ENCODE measurements at places on chromosomes 12 and 14.

DNA sequence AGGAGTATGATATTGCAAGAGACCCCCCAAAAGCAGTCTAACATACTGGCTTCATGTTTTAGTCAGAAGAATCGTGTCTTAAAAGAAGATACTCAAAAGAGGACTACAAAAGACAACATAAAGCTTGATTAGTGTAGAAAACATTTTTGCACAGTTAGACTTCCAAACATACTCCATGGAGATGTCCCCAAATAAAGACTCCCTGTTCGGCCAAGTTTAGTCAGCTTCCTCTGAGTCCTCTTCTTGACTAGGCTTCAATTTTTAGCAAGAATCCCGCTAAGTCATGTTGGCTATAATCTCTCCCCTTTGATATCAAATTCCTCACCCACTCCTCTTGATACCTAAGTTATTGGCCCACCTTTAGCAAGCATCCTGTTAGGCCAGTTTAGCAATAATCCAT, 298.0 kb downstream of the RMST start:
- no peak for DNase-seq

- DNase-seq = no peak
Observed at GRCh38 chr14:38824706-38825105, 278.3 kb downstream of the SEC23A start.

DNA sequence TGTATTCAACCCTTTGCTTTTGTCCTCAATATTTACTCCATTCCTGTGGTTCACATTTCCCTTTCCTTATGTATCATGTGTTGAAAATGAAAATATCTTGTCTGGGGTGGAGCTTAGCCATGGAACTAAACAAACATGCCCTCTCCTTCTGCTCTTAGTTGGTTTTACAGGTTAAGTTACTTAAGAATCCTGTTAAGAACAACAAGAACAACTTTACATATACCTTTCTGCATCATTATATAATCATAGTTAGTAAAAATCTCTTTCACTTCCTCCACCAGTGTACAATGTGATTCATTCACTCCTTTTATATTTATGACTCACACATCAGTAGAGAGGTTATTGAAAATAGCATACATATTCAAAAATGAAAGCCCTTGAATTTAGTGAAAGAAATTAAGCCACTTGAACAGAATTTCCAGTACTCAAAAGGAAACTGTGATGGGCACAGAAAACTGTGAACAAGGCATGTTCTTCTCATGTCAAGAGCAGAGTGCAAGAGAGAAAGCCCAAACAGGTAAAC, 307.7 kb downstream of the CCDC91 start:
- no peak for DNase-seq

GRCh38 chr12:122860854-122861586, 25.8 kb downstream of the HIP1R start:
- DNase-seq = no peak

DNA sequence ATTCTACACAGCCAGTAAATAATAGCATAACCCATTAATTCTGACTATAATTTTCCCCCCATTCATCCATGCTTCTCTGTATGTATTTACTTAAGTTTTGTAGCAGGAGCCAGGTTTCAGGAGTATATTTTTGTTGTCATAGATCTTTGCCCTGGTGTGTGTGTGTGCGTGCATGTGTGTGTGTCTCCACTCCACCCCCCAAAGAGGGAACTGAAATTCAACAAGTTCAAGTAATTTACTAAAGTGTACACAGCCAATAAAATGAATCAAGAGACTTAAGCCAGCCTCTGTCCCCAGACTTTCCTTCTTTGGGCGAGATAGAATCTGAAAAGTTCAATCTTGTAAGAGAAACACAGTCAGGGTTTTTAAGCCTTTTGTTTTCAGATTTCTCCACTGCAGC, 792.0 kb downstream of the MED13L start:
- DNase-seq = no peak

DNA sequence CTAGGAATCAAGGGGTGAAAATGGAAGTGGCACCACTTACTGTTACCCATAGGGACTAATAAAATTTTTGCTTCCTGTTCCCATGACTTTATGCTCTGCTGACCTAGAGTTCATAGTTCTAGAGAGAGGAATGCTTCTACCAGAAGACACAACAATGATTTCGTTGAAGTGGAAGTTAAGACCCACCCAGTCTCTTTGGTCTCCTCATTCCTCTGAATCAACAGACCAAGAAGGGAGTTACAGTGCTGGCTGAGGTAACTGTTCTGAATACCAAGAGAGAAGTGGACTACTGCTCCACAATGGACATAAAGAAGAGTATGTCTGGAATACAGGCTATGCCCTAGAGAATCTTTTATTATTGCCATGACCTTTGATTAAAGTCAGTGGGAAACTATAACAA, 23.5 kb upstream of the DYRK2 start:
- DNase-seq = no peak

DNA sequence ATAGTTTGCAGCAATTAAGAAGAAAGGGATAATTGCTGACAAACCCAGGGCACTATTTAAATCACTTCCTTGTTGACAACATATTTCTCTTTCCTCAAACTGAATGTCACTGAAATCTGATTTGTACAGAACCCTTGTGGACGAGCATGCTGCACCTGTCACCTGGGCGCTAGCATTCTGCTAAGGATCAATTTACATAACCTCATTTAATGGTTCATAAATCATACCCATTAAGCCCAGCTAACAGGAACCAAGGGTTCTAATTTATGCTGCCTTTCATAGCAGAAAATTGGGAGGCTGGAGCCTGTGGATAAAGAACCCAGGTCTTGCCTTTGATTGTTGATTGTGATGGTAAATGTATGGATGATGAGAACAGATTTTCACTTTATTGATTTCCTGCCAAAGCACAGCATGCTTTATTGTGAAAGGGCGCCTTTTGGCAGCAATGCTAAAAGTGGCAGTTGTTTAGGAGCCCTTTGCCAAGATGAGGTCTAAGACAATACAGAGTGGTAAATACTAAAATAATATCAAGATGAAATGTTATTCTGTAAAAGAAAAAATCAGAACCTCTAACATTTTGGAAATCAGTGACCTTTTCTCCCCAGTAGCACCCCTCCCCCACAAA, 95.4 kb downstream of the NKX2-1 start:
- no peak for DNase-seq

GRCh38 chr12:40262657-40263056, 37.9 kb downstream of the LRRK2 start:
- DNase-seq = no peak

DNA sequence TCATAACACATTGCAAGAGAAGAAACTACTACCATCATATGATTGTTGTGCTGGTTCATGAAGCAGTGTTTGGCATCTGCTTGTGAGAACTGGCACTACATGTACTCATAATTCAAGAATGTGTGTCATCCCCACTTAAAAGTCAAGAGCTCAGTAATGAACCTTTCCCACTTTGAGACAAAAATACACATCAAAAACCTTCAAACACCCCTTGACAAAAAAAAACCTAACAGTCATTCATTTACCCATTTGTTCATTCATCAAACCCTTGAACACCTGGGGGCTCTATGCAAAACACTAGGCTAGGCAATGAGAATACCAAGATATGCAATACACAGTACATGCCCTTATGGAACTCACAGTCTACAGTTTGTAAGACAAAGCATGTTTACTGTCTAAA, 40.0 kb downstream of the KIF21A start:
- DNase-seq = no peak

DNA sequence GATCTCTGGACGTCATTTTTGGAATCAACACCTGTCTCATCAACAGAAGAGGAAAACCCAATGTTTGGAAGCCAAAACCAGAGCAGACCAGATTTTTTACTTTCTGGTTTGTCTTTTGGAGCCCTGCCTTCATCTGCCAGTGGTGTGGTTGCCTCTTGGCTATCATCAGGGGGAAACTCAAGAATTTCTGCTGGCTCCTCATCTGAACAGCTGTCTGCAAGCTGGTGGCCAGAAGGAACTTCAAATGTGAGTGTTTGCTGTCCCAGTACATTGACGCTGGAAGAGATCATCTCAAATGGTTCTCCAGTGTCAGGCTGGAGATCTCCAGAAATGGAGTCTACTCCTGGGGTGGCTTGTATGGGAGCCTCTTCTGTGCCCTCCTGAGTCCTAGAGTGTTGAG, 13.8 kb downstream of the PLD4 start:
- no peak for DNase-seq

- no peak for DNase-seq
Observed at GRCh38 chr12:86122846-86123468, 133.2 kb downstream of the MGAT4C start.

- no peak for DNase-seq
Observed at GRCh38 chr12:26331960-26332359, 136.6 kb downstream of the SSPN start.

DNA sequence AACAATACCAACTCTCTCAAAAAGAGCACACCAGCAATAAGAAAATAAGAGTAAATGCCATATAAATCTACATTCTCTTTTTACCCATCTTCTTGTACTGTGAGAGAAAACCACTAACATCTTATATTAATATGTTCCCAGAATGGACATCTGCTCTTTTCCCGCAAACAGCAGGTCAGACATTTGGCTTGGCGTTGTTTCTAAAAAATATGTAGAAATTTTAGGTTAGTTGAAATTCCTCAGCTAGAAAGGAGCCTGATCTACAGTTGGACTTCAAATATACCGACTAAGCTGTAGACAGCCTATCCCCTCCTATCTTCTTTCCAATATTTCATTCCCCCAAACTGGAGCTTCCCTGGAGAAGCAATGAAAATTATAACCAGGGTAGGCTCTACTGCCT, 88.7 kb downstream of the PPP2R5E start:
- DNase-seq = no peak

- DNase-seq = no peak
Observed at GRCh38 chr12:9719790-9720189, 13.1 kb downstream of the CLECL1 start.

DNA sequence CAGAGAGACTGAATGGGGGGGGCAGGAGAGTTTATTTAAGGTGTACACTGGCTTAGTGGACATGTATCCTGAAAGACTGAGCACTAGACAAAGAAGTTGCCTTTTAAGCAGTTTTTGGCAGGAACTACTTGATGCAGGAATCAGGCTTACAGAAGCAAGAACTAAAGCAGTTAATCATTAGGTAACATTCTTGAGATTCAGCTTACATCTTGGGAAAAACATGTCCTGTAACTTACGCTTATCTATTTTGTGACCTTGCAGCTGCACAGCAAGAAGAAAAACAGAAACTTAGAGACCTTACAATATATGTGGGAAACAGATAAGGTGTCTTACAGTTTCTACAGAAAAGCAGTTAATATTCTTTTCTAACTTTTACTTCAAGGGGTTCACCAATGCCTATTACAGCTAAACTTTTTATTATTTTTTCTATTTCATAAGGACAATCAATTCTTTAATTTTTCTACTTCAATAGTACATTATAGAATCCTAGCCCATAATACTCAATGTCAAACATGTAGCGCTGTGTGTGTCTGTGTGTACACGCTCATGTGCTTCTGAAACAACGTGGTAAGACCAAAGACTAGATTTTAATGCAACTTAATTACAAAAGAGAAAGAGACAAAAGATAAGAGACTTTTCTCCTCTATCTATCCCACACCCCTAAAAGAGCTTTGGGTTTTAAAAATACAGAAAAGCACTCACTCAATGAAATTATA, 276.9 kb downstream of the PRKD1 start:
- DNase-seq = no peak

DNA sequence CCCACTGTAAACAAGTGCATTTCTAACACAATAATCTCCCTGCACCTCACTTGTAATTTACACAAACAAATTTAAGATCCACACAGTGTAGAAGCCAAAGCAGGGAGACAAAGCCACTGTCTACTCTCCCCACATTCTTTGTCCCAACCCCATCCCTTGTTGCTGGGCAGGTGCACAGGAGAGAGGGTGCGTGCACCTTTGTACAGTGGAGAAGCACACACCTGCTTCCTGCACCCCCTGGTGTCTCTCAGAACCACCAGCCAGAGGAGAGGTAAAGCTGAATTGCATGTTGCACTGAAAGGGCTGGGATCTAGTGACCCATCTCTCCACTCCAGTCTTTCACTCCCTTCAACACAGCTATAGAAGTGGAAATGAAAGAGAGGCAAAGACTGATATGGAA, 51.4 kb upstream of the IFNG-AS1 start:
- DNase-seq = no peak

All from HL-60 (cell line).